CD4-positive, alpha-beta T cell treated with Interferon gamma for 1 hour (primary cell): ENCODE measurements at places on chromosomes 3 and 15.

- no peak for DNase-seq
Observed at GRCh38 chr3:46664188-46664970, 29.1 kb downstream of the ALS2CL start.

GRCh38 chr15:31758126-31758525, 272.2 kb upstream of the CHRNA7 start:
- no peak for DNase-seq

GRCh38 chr3:46107682-46108081, 80.4 kb upstream of the XCR1 start:
- no peak for DNase-seq

DNA sequence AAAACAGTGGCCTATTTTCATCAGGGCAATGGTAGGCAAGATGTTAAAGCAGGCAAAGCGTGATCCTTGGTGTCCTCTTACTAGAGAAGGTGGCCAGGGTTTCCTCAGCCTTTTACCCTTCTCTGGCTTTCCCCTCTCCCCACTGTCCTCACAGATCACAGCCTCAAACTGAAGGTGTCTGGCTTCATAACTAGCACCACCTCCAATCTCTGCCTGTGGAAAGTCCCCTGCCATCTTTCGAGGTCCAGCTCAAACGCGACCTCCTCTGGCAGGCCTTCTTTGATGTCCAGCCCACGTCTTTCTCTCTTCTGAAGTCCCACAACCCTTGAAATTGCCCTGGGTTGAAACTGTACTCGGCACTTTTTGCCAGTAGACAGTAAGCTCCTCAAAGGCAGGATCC, 35.9 kb downstream of the CYP19A1 start:
- DNase-seq: no peak

GRCh38 chr15:32866454-32867312, 148.9 kb downstream of the GREM1 start:
- DNase-seq: no peak
